ENCODE measurements at places on chromosomes 5 and 9. TPM values are rescaled to one million over a fixed set of nuclear protein-coding genes. Genes with fewer than 3 reads are reported as not detected.

DNA sequence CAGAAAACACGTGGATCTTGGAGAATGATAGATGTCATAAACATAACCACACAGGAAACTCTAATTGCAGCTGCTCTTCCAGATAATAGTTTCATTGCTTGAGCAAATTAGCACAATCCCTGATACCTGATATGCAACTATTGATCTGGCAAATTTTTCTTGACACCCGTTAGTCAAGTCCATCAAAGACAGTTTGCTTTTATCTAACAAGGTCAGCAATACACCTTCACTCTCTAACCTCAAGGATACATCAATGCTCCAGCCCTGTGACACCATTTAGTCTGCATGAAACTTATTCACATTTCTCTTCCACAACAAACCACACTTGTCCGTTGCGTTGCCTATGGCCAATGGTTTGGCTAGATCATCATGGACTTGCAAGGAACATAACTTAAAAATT is 16.6 kb downstream of the UGT3A1 start:
- DNase-seq: no peak

DNA sequence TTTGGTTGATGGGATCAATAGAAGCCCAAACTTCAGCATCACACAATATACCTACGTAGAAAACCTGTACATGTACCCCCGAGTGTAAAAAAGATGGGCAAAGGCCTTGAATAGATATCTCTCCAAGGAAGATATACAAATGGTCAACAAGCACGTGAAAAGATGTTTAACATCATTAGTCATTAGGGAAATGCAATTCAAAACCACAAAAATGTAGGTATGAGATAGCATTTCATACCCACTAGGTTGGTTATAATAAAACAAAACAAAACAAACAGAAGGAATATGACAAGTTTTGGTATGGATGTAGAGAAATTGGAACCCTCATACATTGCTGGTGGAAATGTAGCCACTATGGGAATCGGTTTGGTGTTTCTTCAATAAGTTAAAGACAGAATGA is 33.1 kb upstream of the PPARGC1B start:
- DNase-seq: no peak

DNA sequence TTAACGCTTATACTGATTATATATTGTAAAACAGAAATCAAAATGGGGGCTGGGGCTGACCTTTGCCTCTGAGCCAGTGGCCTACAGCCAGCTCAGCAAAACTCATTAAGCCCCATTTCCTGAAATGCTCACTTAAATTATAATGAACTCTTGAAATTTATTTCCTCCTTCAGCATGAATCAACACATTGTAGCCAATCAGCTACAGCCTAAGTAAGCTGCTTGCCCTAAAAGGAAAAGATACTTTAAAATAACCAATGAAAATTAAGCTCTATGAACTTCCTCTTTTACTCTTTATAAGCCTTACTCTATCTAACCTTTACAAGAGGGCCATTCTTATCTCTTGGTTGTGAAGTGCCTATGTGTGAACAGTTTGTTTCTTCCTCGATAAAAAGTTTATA is 33.5 kb upstream of the SUB1 start:
- no peak for DNase-seq

- no peak for DNase-seq
These were observed 112.4 kb downstream of the ANXA2R start for GRCh38 chr5:42927730-42928129.

DNA sequence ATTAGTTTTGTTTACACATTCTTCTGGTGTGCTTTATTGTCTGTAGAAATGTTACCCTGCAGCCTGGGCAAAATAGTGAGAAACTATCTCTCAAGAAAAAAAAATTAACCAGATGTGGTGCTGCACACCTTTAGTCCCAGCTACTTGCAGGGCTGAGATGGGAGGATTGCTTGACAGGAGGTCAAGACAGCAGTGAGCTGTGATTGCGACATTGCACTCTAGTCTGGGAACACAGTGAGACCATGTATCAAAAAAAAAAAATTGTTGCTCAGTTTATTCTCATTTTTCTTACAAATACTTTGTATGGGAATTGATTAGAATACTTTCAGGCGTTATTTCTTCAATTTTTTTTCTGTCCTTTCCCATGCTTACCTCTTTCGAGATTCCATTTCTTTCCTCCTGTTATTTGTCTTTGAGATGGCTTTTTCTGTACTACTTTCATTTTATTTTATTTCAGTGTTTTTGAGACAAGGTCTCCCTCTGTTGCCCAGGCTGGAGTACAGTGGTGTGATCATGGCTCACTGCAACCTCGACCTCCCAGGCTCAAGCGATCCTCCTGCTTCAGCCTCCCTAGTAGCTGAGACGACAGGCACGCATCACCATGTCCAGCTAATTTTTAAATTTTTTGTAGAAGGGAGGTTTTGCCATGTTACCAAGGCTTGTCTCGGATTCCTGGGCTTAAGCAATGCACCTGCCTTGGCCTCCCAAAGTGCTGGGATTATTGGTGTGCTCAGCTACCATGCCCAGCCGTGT is 24.9 kb downstream of the TENT2 start:
- DNase-seq: no peak

DNA sequence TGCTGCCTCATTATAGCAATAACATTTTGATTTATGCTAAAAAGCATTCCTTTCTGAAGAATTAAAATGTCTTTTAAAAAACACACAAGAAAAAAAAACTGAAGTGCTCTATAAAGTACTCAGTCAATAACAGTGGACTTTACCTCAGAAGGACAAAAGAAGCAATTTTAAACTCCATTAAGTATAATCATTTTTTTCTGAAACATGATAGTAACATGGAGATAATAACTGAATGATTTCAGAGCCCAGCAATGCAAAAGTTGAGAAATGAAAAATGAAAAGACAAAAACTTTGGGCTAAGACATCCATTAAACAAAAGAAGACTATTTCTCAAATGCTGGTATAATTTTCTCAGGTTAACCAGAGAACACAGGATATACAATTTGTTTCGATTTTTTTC is 78.7 kb downstream of the RFX3 start:
- no peak for DNase-seq

- no peak for DNase-seq
These were observed 193.1 kb downstream of the FOXD4L6 start for GRCh38 chr9:40935336-40935735.

GRCh38 chr9:70479880-70480291 is 65.4 kb upstream of the KLF9 start:
- DNase-seq: peak; percentile 60

DNA sequence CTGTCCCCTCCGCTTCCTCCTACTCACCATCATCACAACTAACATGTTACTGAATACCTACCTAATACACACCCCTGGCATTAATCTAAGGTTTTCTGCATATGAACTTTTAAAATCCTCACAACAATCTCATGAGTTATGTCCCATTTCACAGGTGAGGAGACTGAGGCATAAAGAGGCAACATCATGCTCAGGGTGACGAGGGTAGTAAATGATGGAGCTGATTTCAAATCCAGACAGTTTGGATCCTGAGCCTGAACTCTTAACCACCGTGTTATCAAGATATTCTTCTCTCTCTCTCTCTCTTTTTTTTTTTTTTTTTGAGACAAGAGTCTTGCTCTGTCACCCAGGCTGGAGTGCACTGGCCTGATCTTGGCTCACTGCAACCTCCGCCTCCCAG is 12.9 kb upstream of the EEIG1 start:
- no peak for DNase-seq

- no peak for DNase-seq
These were observed 12.6 kb downstream of the IRX2 start for GRCh38 chr5:2738700-2739359.

DNA sequence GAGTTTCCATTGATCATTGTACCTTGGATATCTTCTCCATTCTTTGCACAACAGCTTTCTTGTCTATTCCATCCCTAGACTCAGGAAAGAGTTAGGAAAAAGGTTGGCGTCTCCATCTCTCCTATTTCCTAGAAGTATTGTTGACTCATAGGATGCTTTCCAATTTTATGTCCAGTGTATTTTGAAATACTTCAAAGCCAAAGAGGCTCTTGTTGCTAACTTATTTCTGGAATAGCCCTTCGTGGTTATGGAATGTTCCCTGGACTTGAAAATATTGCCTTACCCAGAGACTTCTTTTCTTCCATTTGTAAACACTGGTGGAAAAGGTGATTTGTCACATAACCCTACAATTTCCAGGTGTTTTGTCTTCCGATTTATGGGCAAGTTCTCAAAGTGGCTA is 402.3 kb upstream of the ZNF608 start:
- DNase-seq: no peak

DNA sequence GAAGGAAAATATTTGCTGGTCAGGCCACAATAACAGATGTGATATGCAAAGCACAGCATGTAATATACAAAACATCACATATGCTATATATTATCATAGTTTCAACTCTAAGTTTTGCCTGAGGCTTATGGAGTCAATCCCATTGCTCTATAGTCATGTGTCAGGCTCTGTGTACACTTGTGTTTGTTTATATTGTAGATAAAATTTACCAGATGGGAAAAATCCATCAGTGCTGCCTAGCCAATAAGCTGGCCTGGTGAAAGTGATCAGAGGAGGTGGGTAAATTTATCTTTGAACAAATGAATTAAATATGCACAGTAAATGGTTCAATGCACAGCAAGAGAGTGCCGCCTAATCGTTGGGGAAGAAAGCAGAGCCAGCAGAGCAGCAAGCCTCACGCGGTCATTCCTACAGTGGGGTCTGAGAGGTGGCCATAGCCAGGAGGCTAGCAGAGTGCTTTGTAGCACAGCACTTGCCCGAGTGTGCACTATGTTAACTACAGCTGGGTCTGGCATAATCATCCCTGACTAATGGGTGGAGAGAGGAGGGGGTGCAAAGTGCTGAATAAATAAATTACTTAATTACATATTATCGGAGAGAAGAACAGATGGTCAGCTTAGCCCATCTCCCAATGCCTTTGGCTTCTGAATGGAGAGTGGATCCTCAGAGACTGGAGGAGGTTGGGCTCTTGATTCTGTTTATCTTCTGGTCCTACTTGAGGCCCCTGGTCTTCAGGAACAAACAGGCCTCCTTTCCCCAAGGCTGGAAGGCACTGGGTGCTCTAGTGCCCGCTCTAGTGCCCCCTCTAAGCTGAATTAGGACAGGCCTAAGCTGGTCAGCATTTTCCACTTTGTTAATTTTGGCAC is 153.5 kb downstream of the MAT2B start:
- DNase-seq: no peak

- DNase-seq: no peak
These were observed 90.4 kb upstream of the PUM3 start for GRCh38 chr9:2934241-2934650.

DNA sequence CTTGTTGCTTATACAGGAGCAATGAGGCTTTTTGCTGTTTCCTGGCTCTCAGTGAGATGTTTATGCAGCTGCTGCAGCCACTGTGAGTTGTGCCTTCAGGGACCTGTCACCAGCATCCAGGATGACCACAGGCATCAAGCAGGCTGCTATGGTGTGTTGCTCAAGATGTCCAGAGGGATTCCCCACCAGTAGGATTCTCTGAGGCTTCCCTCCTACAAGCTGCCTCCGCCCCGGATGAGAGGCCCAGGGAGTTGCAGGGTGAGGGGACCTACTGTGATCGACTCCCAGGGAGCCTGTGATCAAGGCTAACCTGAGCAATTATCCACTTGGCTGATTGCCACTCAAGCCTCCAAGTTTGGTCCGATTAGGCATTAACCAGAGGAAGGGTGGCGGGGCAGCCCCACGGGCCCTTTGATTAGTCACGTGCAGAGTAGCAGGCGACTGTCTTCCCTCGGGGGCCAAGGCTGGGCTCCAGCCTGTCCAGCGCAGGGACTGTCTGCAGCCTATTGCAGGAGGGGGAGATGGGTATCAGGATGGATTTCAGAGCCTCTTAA is 1.8 kb upstream of the FAT2 start:
- DNase-seq: no peak

- DNase-seq: no peak
These were observed 286.3 kb downstream of the NNT start for GRCh38 chr5:43889233-43889632.

PSIP1 gene
- 52.9 TPM for total RNA-seq

ECM2 gene
- total RNA-seq: 15.2 TPM

MELK gene
- 0.44 TPM for total RNA-seq

Data from thyroid gland (tissue), 4 donors.